ENCODE measurements at places on chromosomes 7 and 10.

GRCh38 chr7:129557686-129558481, 53.6 kb upstream of the NRF1 start:
- DNase-seq, result no peak

DNA sequence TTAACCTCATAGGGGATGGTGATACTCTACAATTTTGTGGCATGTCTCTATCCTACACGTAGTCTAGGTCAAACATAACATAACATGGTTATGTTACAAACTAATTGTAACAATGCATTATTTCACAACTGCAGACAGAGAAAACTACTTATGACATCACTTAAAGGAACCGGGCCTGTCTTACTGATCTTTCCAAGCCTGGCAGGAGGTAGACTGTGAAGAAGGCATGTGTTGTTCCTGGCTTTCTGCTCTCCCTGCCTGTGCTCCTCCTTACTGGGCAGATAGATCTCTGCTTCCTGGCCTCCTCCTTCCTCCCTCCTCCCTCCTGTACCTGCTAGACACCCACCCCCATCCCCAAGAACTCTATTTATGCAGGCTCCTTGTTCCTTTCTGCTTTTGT, 5.4 kb downstream of the CACNB2 start:
- no peak for DNase-seq

GRCh38 chr10:116464257-116464656, 36.6 kb downstream of the PNLIPRP3 start:
- no peak for DNase-seq

- peak; percentile 74 for DNase-seq
These were observed 13.9 kb downstream of the ARHGAP19 start for GRCh38 chr10:97278491-97278989.

DNA sequence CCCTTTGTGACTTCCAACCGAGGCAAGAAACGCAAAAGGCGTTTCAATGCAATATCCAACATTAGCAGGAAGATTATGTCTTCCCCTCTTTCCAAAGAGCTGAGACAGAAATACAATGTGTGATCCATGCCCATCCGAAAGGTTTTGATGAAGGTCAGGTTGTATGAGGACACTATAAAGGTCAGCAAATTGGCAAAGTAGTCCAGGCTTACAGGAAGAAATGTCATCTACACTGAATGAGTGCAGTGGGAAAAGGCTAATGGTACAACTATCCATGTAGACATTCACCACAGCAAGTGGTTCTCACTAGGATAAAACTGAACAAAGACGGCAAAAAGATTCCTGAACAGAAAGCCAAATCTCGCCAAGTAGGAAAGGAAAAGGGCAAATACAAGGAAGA, 27.8 kb upstream of the DNA2 start:
- no peak for DNase-seq

DNA sequence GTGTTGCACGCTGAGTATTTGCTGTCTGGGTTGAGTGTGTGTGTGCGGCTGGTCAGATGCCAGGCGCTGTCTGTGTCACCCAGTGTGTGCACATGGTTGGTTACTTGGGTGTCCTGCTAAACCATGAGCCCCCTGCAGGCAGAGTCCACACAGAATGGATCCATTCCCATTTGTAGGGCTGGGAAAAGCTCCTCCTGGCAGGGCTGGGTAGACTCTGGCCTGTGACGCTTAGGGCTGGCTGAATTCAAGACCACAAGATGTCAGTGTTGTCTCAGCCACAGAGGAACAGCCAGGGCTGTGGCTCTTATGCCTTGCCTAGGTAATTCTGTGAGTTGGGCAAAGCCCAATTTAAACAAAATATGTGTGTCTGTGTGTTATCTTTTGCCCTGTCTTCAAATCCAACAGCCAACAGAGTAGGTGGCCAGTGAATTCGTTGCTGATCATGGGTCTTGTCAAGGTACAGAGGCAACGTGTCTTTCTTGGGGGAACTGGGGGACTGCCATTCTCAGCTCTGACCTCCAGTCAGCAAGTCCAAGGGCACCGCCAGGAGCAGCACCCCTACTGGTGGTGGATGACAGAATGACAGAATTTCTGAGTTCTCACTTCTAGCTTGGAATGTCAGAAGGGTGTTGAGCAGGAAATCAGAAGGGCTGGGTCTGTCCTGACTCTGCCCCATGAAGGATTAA, 285.1 kb downstream of the CCSER2 start:
- DNase-seq, result peak; percentile 77

GRCh38 chr7:37342688-37343471, 105.8 kb downstream of the ELMO1 start:
- DNase-seq, result no peak

GRCh38 chr7:129188892-129189660, 643 bp downstream of the SMO start:
- no peak for DNase-seq

DNA sequence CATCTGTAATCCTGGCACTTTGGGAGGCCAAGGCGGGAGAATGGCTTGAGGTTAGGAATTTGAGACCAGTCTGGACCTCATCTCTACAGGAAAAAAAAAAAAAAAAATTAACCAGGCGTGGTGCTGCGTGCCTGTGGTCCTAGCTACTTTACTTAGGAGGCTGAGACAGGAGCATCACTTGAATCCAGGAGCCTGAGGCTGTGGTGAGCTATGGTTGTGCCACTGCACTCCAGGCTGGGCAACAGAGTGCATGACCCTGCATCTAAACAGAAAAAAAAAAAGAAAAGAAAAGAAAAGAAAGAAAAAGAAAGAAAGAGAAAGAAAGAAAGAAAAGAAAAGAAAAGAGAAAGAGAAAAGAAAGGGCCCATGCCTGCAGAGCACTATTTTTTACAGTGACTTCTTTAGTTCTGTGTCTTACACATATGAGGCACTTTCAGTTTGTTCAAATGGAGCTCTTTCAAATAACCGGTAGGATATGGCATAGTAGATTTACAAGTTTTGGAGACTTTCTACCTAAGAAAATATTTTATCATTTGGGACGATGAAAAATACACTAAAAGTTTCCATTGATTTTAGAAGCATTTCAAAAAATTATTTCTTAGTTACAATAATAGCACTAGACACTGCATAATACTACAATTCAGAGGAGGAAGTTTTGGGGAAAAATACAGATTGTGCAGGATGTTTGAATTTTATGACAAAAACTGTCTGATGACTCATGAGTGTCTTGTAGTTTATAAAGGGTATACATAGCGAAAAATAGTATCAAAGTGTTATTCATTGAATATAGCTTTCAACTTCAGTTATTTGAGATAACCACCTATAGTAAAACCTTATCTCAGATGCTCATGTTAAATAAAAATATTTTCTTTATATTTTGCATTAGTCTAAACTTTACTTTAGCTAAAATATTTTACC, 75.9 kb downstream of the MDFIC start:
- DNase-seq, result no peak

- no peak for DNase-seq
These were observed 17.4 kb upstream of the IKZF1 start for GRCh38 chr7:50287129-50287528.

DNA sequence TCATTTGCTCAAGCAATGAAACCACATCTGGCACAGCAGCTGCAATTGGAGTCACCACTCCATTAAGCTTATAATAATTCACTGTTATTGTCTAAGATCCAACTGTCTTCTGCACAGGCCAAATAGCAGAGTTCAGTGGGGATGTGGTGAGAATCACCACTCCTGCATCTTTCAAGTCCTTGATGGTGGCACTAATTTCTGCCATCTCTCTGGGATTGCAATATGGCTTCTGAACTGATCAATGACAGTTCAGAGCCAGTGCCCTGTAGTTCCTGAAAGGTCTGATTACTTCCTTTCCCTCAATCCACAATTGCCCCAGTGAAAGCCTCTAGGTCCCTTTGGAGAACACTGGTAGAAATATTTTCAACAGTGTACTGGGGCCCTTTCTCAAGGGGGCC, 6.4 kb downstream of the IGFBP1 start:
- no peak for DNase-seq

DNA sequence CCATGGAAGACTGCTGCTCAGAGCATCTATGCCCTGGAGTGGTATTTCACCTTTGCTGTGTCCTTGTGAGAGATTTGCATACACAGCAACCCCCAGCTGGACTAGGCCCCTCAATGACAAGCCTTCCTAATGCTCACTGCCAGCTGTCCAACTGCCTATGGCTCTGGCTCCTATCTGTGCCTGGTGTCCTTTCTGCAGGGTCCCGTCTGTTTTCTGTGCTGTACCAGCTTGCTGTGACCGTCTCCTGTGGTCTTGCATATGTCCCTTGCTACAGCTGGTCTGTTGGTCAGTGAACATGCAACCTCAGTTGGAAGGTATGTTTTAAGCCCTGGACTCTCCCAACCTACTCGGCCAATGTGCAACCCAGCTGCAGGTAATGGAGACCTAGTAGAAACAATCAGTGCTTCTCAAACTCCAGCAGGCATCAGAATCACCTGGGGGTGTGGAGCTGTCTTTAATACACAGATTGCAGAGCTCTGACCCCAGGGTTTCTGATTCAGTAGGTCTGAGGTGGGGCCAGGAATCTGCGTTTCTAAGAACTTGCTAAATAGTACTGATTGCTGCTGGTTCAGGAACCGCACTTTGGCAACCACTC, 306.4 kb upstream of the ZNF32 start:
- DNase-seq, result no peak

DNA sequence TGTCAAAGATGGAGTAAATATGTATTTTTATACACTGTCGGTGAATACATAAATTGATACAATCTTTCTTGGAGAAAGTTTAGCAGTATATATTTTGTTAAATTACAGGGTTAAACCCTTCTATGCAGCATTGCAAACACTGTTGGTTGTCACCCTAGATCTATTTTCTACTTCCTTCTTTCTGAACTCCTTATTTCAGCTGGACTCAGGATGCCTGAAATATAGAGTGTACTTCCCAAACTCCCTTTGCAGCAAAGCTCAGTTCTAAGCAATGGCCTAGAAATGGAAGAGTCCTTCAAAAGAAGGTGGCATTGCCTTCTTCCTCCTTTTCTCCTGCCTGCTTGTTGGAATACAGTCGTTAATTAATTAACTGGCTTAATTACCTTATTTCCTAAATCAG, 20.6 kb downstream of the CUBN start:
- DNase-seq, result no peak

DNA sequence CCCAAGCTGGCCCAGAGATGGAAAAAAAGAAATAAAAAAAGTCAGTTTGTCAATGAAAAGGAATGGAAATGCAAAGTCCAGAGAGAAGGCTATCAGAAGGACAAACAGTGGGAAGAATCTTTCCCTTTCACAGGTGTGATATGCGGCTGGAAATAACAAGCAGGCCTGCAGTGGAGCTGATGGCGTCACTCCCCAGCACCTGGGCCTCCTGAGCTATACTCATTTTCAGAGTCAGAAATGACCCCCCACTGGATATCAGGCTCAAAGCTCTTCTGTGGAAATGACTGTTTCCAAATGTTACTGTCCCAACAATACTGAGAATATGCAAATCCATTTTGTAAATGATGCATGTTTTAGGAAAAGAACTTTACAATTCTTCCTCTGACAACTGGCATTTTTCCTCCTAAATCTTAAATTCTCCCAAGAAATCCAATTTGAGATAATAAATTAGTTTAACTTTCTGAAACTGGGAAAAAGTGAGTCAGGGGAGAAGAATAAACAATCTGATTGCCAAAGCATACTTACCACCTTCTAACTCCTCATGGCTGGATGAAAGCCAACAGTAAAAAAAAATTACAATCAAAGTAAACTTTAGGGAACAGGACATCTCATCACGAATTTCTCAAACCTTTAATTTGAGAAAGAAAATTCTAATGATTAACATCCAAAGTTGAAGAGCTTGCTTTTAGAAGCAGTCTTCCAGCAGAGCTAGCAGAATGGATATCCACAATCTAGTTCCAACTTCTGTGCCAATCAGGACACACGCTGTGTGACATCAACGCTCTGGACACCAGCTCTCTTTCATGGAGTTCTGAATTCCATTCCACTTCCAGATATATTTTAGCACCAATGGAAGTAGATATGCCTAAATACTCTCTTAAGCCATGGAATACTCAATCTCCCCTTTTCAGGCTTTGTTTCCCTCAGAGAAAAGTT, 5.3 kb upstream of the CUZD1 start:
- peak; percentile 34 for DNase-seq

GRCh38 chr7:146499970-146500369, 383.4 kb downstream of the CNTNAP2 start:
- no peak for DNase-seq

DNA sequence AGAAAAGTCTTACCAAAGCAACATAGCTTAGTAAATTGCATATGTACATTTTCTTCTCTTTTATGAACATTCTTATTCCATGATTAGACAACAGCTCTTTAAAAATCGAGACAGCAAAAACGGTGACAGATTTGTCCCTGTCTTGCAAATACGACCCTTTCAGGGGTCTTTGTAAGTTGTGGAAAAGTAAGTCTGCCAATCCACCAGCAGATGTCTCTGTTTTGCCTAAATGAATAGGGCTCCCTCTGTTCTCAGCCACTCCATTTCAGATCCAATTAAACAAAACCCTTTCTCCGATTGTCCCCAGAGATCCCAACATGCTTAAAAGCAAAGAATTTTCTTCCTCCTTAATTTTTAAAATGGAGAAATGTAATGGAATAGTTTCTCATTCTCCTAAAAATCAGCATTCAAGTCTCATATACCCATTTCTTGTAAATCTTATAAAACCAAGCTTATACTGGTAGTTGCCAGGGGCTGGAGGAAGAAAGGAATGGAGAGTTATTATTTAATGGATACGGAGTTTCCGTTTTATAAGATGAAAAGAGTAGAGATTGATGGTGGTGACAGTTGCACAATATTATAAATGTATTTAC, 61.0 kb upstream of the NFE2L3 start:
- DNase-seq, result peak; percentile 68

DNA sequence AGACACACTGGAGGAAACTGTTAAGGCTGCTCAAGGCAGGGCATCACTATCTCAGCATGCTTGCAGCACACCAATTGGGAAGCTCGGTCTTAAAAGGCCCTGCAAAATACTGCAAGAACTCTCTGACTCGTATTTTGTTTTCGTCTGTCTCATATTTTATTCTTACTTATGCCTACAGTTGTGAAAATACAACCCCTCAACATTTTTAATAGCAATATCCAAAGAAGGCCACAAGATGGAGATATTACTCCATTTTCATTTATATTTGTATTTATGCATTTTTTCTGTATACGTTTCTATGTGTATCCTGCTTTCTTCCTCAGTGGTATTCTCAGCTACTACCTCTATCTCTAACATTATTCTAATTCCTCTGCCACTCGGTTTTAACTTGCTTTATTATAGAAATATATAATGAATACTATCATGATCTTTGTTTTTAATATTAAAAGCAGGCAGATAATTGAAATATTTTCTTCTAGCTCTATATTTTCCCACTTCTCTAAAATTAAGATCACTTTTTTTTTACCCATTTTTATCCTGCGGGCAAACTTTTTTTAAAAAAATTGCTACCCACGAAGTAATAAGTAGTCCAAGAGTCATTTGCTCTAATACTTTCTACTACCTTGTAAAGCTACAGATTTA, 10.0 kb downstream of the DNAJC1 start:
- DNase-seq, result no peak

DNA sequence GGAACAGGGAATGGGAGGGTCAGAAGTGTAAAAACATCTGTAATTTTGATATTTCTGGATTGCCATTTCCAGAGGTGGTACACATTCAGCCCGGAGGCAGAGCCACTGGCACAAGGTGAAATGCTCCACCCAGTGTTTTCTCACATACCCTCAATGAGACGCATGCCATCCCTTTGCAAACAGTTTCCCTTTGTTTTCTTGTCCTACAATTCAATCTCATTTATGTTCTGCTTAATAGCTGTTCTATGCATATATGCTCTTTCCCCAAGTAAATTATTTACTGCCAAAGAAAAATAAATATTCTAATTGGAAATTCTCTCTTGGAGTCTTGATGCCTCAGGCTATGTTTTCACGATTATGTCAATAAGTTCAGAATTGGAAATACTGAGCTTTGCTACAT, 369.7 kb upstream of the AKR1E2 start:
- DNase-seq, result no peak

All from bronchial epithelial cell (primary cell).